ENCODE measurements at places on chromosomes 6 and 20.

DNA sequence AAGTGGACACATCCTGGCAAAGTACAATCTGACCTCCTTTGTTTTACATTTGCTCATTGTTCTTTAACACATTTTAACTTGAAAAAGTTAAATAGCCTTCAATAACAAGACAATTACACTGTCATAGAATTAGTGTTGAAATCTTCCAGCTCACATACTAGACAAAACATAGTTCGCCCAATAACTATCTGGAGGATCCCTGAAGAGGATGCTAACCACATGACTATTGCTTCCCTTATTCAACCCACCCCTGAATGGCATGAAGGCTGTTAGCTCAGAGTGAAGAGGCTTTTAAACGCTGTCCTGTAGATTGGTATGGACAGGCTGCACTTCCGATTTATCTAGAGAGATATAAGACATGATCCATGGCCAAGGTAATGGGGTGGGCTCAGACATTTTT, 15.0 kb upstream of the DSE start:
- H3K4me3 ChIP-seq = no peak overlapping the region
- no peaks in the 10 kb centered on the region for H3K27me3 ChIP-seq
- H3K27ac ChIP-seq = no peak overlapping the region
- H3K4me1 ChIP-seq = no peaks in the 10 kb centered on the region

- no peaks in the 10 kb centered on the region for H3K36me3 ChIP-seq
- no peak overlapping the region for H3K27ac ChIP-seq
- no peaks in the 10 kb centered on the region for H3K4me1 ChIP-seq
- ATAC-seq = no peak
- no peak overlapping the region for H3K4me3 ChIP-seq
Observed at GRCh38 chr6:76774781-76775384, 688.4 kb downstream of the HTR1B start.

- no peak overlapping the region for H3K27ac ChIP-seq
- no peak for ATAC-seq
- no peak overlapping the region for H3K4me3 ChIP-seq
- no peaks in the 10 kb centered on the region for H3K36me3 ChIP-seq
- peaks cover 17% of the 10 kb centered on the region for H3K27me3 ChIP-seq
Observed at GRCh38 chr6:88105741-88106340, 58.2 kb downstream of the SPACA1 start.

- H3K27me3 ChIP-seq = no peaks in the 10 kb centered on the region
- no peaks in the 10 kb centered on the region for H3K36me3 ChIP-seq
- H3K4me3 ChIP-seq = no peak overlapping the region
- H3K27ac ChIP-seq = no peak overlapping the region
Observed at GRCh38 chr20:14544688-14545087, 207.3 kb upstream of the FLRT3 start.

DNA sequence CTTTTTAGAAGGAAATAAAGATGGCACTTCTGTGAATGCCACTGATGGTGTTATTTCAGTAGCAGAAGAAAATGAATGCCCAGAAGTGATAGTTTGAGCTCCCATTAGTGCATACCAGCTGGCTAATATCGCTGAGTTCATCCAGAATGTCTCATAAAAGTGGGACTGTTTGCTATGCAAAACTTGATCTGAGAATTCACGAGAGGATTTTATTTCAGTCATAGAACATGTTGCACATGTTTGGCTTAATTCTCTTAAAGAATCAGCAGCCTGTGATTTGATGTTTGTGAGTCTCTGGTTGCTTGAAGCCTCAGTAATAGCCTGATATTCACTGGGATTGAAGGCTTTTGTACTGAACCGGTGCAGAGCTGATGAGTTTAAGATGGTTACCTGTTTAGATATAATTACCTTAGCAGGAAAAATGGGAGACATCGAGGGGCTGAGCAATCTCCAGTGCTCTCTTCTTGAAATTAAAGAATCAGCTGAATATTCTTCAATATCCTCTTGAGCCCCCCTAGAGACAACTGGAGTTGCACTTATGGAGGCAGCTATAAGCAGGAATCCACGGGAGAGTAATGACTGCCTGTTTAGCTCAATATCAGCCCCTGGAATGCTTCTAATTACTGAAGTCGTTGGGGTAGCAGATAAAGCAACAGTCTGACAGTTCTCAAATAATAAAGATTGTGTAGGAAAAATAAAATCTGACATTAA, 955.5 kb downstream of the PHF3 start:
- H3K27ac ChIP-seq = no peak overlapping the region
- no peaks in the 10 kb centered on the region for H3K27me3 ChIP-seq
- H3K36me3 ChIP-seq = no peaks in the 10 kb centered on the region

- no peak overlapping the region for H3K4me3 ChIP-seq
- no peaks in the 10 kb centered on the region for H3K36me3 ChIP-seq
- H3K4me1 ChIP-seq = peaks cover 3% of the 10 kb centered on the region
Observed at GRCh38 chr6:31479933-31480535, 17.9 kb upstream of the MICB start.

- H3K36me3 ChIP-seq = no peaks in the 10 kb centered on the region
- H3K4me1 ChIP-seq = no peaks in the 10 kb centered on the region
- no peak for ATAC-seq
- no peak overlapping the region for H3K27ac ChIP-seq
- H3K27me3 ChIP-seq = peaks cover 15% of the 10 kb centered on the region
Observed at GRCh38 chr6:47152666-47153403, 110.7 kb upstream of the ADGRF1 start.

Data from activated T-helper 17 cell treated with anti-CD3 and anti-CD28 coated beads, Interleukin-2, amount 50 U/mL, for 72 hours (primary cell).